Stimulated activated CD4-positive, alpha-beta T cell treated with anti-CD3 and anti-CD28 coated beads, Interleukin-4, amount 100 ng/mL, for 4 hours (primary cell): ENCODE measurements at places on chromosomes 3 and 15.

DNA sequence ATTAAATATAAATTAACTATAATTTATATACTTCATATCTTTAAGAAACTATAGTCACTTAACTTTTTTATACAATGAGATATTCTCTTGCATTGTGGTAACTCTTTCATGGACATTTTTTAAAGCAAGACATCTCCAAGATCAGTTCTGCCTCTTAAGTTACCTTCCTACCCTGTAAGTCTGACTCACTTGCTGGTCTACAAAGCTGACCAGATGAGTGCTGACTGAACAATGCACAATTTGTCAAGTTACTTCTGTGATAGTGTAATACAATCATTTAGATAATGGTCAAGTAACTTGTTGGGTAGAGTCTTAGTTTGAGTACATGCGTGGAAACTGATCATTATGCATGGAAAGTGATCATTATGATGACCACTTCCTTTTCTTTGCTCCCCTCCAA, 145.9 kb downstream of the MEIS2 start:
- no peak for DNase-seq

GRCh38 chr15:90348456-90348855, 3.6 kb upstream of the ZNF774 start:
- DNase-seq, result no peak

DNA sequence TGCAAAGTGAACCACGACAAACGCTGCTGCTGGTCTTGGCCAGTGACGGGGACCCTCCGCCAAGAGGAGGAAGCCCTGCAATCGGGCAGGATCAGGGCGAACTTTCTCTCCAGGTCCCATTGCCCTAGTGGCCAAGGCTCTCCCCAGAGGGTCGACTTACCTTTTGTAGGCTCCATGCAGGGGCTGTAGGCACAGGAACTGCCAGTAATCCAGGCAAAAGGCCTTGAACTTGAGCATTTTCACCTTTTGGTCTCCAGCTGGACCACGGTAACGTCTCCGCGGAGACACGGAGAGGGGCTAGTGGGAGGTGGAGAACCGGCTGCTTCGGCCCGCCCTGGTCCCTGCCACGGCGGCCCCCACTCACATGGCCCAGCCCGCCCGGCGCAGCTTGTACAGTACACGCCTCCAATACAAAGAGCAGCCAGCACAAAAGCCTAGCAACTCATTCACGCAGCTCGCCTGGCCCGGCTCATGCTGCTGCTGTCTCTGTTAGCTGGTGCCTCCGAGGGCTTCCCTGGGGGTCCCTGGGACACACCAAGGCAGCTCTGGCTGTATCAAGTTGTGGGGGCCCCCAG, 31.0 kb downstream of the IQSEC1 start:
- DNase-seq, result no peak

DNA sequence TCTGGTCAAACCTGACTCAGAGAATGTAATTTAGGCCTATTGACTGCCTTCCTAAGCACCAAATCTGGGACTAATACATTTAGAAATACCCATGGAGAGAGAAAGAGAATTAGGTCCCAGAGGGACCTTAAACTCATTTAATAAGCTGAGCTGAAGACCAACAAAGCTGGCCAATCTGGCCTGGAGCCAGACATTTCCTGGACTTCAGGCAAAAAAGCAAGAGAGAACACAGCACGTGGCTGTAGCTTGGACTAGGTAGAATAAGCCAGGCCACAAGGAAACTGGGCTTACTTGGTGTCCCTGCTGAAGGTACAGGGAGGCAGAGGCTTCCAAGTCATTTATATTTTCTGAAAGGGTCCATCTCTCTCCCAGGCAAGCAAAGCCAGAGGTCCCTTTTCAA, 88.1 kb downstream of the RTP4 start:
- no peak for DNase-seq

DNA sequence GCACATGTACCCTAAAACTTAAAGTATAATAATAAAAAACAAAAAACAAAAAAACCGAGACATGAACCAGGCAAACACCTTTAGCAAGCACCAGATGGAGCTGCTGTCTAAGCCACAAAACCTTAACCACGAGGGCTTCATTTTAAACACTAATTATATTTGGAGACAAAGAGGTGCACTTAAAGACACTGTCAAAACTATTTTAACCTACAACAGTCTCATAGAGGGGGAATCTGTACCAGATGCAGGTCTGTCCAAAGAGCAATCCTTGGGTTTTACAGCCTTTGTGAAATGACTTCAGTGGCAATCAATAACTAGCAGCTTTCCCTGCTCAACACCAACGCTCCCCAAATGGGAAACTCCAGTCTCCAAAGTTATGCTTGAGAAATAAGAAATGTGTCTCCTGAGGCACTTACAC, 115.7 kb upstream of the TSPAN3 start:
- DNase-seq, result no peak

GRCh38 chr3:157347577-157348303, 88.9 kb upstream of the PTX3 start:
- no peak for DNase-seq

GRCh38 chr3:111210866-111211564, 139.4 kb downstream of the NECTIN3 start:
- no peak for DNase-seq

DNA sequence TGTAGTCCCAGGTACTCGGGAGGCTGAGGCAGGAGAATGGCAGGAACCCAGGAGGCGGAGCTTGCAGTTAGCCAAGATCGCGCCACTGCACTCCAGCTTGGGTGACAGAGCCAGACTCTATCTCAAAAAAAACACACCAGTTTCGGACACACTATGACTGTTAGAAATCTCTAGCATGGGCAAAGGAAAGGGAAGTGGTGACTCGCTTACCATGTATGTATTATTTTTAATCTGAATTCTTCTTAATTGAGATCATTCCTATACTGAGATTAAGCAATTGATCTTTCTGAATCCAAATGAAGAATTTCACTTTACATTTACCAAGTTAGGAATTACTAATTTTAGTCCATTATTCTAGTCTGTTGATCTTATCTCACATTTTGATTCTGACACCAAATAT, 459.2 kb upstream of the ALCAM start:
- DNase-seq, result no peak

GRCh38 chr15:72532991-72533601, 59.0 kb downstream of the ARIH1 start:
- peak; percentile 12 for DNase-seq

DNA sequence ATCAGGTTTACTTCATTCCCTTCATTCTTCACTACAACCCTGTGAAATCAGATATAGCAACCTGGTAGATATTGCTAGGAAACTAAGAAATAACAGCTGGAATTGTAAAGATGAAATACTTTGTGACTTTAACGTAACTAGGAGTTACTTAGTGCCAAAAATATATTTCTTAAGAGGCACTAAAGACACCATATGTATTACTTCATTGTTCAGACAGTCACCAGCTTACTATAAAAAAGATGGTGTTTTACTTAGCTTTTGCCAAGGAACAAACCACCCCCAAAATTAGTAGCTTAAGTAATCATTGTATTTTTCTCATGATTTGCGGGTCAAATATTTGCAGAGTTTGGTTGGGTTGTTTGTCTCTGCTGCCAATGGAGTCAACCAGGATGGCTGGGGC, 62.5 kb downstream of the PROS1 start:
- no peak for DNase-seq

- no peak for DNase-seq
Measured at GRCh38 chr3:100880845-100881244, 112.4 kb downstream of the ABI3BP start.

DNA sequence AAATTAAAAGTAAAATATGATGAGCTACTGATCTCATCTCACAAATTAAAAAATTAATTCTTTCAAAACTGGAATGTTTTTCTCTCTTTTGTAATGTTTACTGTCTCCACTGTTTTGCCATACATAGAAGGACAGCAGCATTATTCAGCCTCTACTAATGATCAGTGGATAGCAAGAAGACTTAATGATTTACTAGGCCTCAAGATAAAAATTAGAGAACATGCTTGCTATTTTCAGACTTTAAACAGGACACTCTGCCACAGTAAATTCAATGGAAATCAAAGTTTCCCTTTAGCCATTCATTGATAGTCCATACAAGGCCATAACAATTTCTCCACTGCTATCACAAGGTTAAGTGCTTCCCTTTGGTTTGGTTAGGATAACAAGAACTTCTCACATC, 129.4 kb downstream of the TMCC1 start:
- DNase-seq, result no peak
